Activated T-cell treated with anti-CD3 and anti-CD28 coated beads, Interleukin-2, amount 50 U/mL, for 72 hours (primary cell): ENCODE measurements at places on chromosomes 3 and 15. TPM values are rescaled to one million over a fixed set of nuclear protein-coding genes. Genes with fewer than 3 reads are reported as not detected.

DNA sequence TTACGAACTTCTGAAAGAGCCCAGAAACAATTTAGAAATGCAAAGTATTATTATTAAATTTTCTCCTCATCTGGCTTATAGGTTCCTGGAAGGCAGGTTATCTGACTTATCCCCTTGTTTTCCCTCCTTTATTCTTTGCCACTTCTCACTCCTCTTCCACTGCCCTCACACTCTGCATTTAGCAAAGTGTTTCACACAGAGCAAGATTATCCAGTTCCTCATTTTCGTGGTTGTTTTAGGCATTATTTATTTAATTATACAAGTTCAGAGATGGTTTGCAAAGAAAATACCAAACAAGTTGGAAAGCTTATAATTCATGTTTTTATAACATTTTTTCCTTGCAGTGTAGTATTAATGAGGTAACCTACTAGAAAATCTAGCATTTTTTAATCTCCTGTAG, 544.9 kb downstream of the NSUN3 start:
- no peak for DNase-seq

DNA sequence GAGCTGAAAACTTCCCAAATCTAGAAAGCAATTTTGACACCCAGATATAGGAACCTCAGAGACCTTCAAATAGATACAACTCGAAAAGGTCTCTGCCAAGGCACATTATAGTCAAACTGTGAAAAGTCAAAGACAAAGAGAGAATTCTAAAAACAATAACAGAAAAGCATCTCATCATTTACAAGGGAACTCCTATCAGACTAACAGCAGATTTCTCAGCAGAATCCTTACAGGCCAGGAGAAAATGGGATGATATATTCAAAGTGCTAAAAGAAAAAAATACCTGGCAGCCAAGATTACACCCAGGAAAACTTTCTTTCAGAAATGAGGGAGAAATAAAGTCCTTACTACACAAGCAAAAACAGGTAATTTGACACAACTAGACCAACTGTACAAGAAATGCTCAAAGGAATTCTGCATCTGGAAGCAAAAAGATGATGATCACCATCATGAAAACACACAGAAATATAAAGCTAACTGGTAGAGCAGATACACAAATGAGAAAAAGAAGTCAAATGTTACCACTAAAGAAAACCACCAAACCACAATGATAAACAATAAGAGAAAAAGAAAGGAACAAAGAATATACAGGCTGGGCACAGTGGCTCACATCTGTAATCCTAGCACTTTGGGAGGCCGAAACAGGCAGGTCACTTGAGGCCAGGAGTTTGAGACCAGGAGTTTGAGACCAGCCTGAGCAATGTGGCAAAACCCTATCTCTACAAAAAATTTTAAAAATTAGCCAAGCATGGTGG, 50.4 kb downstream of the ADAM10 start:
- no peak for DNase-seq

DNA sequence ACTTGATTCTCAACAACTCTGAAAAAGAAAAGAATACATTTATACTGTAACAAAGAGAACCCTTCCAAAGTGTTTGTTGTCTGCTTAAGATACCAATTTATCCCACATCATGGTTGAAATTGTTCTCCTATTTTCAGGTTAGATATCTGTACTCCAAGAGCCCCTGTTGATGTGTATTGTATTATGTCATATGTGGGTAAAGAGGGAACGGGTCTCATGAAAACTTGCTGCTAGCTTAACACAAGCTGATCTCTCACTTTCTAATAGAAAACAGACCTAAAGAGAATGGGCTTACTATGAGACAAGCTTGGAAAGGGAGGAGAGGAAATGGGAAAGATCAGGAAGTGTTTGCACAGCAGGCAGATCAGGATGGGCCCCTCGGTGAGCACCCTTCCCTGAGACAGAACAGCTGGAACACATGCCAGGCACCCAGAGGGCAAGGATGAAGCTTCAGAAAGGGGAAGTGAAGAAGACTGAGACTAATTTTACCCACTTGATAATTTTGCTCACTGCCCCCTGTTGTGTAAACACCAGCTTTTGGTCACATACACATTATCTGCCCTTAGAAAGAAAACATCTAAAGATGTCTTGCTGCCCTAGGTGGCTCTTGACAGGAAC, 747.9 kb upstream of the CCDC54 start:
- no peak for DNase-seq

DNA sequence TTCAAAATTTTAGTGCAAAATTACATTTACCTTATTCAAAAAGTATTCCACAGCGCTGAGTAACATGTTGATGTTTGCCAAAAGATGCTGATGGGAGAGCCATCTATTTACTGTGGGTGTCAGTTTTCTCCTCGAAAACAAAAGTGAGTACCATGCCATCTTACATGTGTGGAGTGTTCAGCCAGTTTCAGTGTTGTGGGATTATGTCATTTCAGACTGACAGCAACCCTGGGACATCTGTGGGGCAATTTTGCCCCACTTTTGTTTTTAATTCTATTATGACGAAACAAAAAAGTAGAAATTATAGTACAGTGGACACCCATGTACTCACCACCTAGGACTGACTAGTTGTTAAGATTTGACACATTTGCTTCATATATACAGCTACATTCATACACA, 19.6 kb downstream of the SLCO3A1 start:
- DNase-seq = no peak

- no peak for DNase-seq
Observed at GRCh38 chr15:94844198-94844537, 612.8 kb downstream of the MCTP2 start.

DNA sequence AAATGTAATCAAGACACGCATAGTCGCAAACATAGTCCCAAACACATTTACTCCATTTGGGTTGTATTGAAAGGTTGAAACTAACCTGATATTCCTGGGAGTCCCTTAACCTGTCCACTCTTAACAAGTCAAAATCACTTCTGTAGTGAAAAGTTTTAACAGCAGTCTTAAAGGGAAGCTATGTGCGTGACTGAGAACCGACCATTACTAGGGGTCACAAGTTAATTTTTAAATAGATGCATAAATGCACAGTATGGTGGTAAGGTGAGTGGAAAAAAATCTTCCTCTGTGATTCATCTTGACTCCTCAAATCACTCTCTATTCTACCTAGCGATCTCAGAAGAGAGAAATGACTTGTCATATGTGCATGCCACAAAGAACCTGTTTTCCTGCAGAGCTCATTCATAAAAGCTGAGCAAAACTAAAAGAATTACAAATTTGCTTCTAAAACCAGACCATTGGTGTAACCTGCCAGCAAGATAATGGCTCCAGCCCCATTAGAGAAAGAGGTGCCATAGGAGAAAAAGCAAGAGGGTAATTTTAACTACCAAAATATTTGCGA, 4.8 kb downstream of the GPR15 start:
- peak; percentile 43 for DNase-seq

- DNase-seq = no peak
Observed at GRCh38 chr15:72751751-72752455, 31.7 kb downstream of the ADPGK start.

Gene SLC51B
- total RNA-seq = not detected

DNA sequence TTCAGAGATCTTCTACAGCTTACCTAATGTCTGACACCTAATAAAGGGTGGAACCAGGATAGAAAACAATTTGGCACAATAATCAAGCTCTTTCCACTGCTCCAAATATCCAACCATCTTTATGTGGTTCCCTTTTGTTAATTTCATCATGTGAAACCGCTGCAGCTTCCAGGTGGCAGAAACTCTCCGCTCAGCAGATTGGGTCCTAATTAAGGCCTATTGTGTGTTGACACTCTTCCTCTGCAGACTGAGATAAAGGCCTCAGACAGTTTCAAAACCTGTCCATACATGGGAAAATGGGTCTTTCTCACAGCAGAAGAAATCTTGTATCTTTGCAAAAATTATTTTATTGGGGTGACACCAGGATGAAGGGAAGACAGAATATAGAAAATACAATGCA, 1002.4 kb upstream of the SEMA6D start:
- DNase-seq = no peak

DNA sequence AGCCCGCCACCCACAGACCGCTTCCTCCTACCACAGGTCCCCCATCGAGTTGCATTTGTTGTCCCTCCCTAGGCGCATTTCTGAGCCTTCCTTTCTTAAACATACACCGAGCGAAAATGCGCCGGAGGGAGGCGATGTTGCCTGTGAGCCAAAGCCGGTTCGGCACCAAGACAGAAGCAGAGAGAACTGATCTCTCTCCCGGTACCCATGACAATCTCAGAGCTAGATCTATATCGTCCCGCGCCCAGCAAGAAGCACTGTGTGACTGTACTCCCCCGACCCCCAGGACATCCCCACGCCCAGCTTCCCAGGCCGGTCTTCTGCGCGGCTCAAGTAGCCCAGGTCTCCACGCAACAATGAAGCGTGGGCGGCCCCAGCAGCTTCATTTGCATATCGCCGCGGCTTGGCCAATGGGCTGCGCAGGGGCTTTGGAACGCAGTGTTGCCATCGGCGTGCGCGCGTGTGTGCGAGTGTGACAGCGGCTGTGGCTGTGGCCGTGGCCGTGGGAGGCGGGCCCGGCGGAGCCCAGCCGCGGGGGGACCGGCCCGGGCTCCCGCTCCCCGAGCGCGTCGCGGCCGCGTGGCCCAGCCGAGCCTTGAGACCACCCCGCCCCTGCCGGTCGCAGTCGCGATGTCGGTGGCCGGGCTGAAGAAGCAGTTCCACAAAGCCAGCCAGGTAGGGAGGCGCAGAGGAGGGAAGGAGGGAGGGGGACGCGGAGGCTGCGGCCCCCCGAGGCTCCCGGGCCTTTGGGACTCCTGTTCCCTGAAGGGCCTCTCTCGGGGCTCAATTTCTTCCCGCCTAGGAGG, at the start of gene SH3GL3:
Gene SH3GL3 (plus strand): TSS at position 438 of the 806 bp plus-strand sequence. CDS start 193 bp downstream, at position 631.
- peak; percentile 83 for DNase-seq

DNA sequence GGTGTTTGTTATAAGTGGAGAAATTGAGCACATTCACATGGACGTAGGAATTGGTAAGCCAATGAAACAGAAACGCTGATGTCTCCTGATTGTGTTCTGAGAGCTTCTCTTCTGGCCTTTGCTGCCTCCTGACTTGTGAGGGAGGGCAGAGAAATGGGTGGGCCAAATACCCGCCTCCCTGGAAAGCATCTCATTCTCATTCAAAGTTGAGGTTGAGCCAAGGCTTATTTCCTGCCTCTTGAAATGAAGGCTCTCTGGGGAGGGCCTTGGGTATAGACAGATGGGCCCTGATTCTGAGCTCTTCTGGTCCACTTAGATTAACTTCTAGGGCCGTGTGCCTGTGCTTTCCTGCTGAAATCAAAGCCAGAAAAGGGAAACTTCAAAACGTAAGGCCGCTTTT, 57.4 kb upstream of the MYZAP start:
- no peak for DNase-seq

Gene SCAMP5
- total RNA-seq = 1.2 TPM

Gene GRM2
- 0.48 TPM for total RNA-seq

DNA sequence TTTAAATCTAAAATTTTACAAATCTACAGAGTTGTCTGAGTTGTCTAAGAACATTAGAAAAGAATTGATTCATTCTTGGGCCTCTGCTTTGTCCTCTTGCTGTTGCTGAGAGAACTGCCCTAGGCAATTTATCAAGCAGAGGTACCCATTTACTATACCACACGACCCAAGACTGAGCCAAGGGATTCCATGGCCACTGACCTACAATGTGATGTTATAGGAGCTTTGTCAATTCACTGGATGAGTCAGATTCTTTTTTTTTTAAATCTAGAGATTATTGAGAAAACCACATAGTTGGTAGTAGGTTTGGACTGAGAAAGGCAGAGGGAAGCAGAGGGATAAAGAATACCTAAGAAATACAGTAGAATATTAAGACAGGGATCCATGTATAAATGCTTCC, 55.3 kb downstream of the TRAT1 start:
- DNase-seq = no peak

GRCh38 chr3:25088284-25088683, 339.8 kb upstream of the RARB start:
- no peak for DNase-seq

GRCh38 chr3:138945709-138946662, 951 bp downstream of the FOXL2 start:
- DNase-seq = peak; percentile 51

- no peak for DNase-seq
Observed at GRCh38 chr3:171525437-171525836, 65.2 kb upstream of the TNIK start.

- no peak for DNase-seq
Observed at GRCh38 chr15:96403071-96403470, 72.6 kb downstream of the NR2F2 start.

Gene GOLGA6D
- 0.55 TPM for total RNA-seq

Gene CTXN2
- total RNA-seq = not detected

Gene ARIH1
- 227 TPM for total RNA-seq

DNA sequence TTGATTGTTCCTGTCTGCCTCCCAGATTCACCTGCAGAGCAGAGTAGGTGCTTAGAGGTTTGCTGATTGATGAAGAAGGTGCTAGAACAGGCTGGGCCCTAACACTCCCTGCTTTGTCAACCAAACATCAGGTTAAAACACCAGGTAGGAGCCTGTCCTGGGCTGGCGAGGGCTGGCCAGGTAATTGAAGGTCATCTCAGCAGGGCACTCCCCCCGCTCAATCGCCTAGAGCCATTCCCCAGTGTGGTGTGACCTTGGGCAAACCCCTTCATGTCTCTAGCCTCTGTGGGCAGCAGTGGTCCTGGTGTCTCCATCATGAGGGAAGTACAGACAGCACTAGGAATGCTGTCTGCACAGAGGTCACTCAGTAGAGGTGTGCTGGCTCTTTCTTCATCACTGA, 88.3 kb downstream of the KLF15 start:
- DNase-seq = no peak

DNA sequence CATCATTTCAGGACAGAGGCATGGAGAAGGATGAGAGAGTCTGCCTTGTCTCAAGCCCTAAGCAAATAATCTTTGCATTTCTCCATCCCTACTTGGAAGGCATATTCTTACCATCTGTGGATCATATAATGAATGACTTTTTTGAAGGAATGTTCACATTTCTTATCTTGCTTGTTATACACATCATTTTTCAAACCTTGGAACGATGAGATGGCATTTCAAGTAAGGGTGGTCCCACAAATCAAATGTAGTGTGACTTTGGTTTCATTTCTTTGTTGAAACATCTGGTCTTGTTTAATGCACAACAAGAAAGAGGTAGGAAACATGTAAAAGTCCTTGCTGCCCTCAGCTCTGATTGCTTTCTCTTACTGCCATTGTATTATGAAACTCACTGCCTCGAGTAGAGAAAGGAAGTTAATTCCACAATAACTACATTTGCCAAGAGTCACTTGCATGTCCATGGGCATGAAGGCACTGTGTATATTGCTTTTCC, 32.1 kb downstream of the RBMS3 start:
- DNase-seq = no peak

GRCh38 chr3:128563439-128563838, 70.4 kb upstream of the GATA2 start:
- no peak for DNase-seq

DNA sequence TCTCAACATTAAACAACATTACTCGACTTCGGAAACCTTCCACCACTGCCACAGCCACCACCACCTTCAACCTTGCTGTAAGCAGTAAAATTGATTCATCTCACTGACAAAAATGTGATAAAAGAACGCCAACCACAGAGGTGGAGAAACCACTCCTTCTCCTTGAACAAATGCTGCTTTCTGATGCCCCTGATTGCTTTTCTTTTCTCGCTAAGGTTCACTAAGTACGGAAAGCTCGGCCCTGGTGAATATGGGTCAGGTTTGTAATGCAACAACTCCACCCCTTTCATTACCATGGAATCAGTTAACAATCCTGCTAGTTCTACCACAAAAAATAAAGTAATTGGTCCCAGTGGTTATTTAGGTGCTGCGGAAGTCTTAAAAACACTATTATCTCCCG, 44.9 kb downstream of the MEIS2 start:
- DNase-seq = no peak

Gene DHFR2
- total RNA-seq = 8.1 TPM
